ENCODE measurements at places on chromosomes 5 and 9.

- DNase-seq: no peak
Measured at GRCh38 chr5:62341783-62342475, 35.9 kb downstream of the KIF2A start.

GRCh38 chr5:75048457-75048953 lies 3.9 kb downstream of the GCNT4 start:
- DNase-seq: no peak

DNA sequence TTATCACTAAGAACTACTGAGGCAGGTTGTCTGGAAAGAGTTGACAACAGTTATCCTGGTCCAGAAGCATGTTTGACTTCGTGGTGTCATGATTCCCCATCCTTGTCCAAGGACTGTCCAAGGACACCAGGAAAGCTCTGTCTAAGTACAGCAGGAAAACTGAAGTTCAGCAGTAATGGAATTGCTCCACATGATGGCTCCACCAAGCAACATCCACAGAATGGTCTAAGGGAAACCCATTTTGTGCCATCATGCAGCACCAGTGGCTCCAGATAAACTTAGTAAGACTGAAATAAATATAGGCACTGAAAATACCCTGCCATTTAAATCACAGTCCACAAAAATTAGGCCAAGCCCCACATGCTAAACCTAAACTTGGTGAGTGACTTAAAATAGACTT lies 192.8 kb downstream of the CDH18 start:
- DNase-seq: no peak

DNA sequence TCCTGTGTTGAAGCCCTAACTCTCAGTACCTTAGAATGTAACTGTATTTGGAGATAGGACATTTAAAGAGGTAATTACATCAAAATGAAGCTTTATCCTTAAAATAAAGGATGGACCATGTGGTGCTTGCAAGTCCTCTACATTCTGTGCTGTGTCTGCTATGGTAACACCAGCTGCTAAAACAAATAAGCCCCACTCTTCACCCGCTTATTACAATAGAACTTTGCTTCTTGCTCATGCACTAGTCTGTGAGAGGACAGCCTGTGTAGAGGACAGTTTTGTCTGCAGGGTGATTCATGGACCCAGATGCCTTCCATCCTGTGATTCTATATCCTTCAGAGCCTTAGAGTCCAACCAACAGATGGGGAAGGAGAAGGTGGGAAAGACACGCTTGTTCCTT lies 12.5 kb upstream of the IGFBPL1 start:
- DNase-seq: no peak

GRCh38 chr5:148541054-148541835 lies 113.1 kb downstream of the HTR4 start:
- DNase-seq: no peak

Data from effector CD4-positive, alpha-beta T cell (primary cell).